ENCODE measurements at places on chromosomes 16 and 17. TPM values are rescaled to one million over a fixed set of nuclear protein-coding genes. Genes with fewer than 3 reads are reported as not detected.

Gene TM4SF5
- total RNA-seq, result not detected

Gene CACNG4
- 34.8 TPM for total RNA-seq

Gene LHX1
- 38.7 TPM for total RNA-seq

Gene CD300LB
- total RNA-seq, result not detected

Gene C1QTNF8
- total RNA-seq, result not detected

Gene HBA2
- total RNA-seq, result 1,595 TPM

Gene KRT27
- 0.18 TPM for total RNA-seq

Gene RPA1
- 15.9 TPM for total RNA-seq

Gene KRTAP4-5
- not detected for total RNA-seq

Gene ERN2
- total RNA-seq, result 0.45 TPM

Gene MFAP4
- 2.7 TPM for total RNA-seq

Gene DNAH17
- total RNA-seq, result under 0.01 TPM

Gene OR3A3
- not detected for total RNA-seq

Gene LITAFD
- not detected for total RNA-seq

Gene RDM1
- total RNA-seq, result 2.4 TPM

Gene SLC9A5
- total RNA-seq, result 3.9 TPM

Gene CES5A
- 0.18 TPM for total RNA-seq

Gene MYH8
- total RNA-seq, result 0.27 TPM

Gene ZFP3
- total RNA-seq, result 12.4 TPM

Gene LLGL1
- total RNA-seq, result 49.8 TPM

Gene KRTAP1-5
- total RNA-seq, result not detected

Gene XYLT1
- total RNA-seq, result 42.9 TPM

Gene CTRB1
- not detected for total RNA-seq

Gene SMTNL2
- 5.6 TPM for total RNA-seq

Gene PDIA2
- 2.7 TPM for total RNA-seq

Gene STX1B
- 22.5 TPM for total RNA-seq

Gene RHOT2
- total RNA-seq, result 34.8 TPM

Gene HSDL1
- 101 TPM for total RNA-seq

Gene MYCBPAP
- 0.91 TPM for total RNA-seq

Gene KRTAP3-1
- not detected for total RNA-seq

Gene CDH8
- total RNA-seq, result 88.2 TPM

Gene PRDM7
- total RNA-seq, result not detected

Gene RNF167
- total RNA-seq, result 15.8 TPM
